ENCODE measurements at places on chromosomes 4 and X.

- no peaks in the 10 kb centered on the region for H3K36me3 ChIP-seq
- no peak for DNase-seq
- H3K4me3 ChIP-seq: no peak overlapping the region
- H3K27ac ChIP-seq: no peak overlapping the region
Observed at GRCh38 chrX:40530509-40530908, 50.3 kb upstream of the ATP6AP2 start.

DNA sequence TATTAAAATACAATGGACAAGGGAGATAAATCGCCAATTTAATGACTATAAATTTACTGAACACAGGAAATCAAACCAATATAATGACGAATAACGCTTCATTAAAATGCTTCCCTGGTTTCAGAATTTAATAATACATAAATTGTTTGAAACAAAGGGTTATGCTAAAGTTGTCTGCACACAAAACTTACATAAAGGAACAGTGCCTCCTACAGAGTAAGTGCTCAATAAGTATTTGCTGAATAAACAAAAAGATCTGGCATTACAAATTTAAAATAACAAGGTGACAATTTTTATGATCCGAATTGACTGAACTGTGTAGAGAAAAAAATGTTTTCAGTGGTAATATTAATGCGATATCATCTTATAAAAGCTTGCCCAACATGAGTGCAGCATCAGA is 69.6 kb downstream of the NOCT start:
- H3K4me3 ChIP-seq: peak overlapping the region; percentile 83
- H3K4me1 ChIP-seq: peaks cover 32% of the 10 kb centered on the region
- peak overlapping the region; percentile 100 for H3K27ac ChIP-seq
- H3K36me3 ChIP-seq: peaks cover 16% of the 10 kb centered on the region
- no peak for DNase-seq

- no peaks in the 10 kb centered on the region for H3K27me3 ChIP-seq
- no peaks in the 10 kb centered on the region for H3K4me1 ChIP-seq
- H3K27ac ChIP-seq: no peak overlapping the region
- peaks cover 6% of the 10 kb centered on the region for H3K36me3 ChIP-seq
Observed at GRCh38 chrX:70479922-70480659, 35.5 kb downstream of the DLG3 start.

GRCh38 chr4:158724637-158725036 is 1.4 kb upstream of the PPID start:
- H3K27me3 ChIP-seq: peaks cover 6% of the 10 kb centered on the region
- peaks cover 52% of the 10 kb centered on the region for H3K4me1 ChIP-seq
- H3K4me3 ChIP-seq: peak overlapping the region; percentile 54
- no peak for DNase-seq

GRCh38 chr4:7844594-7844991 is 95.1 kb downstream of the AFAP1 start:
- DNase-seq: no peak
- no peaks in the 10 kb centered on the region for H3K27me3 ChIP-seq
- peaks cover 30% of the 10 kb centered on the region for H3K36me3 ChIP-seq
- H3K4me3 ChIP-seq: no peak overlapping the region

GRCh38 chrX:6071731-6072130 is 156.9 kb downstream of the NLGN4X start:
- H3K4me3 ChIP-seq: no peak overlapping the region
- H3K27ac ChIP-seq: no peak overlapping the region
- no peak for DNase-seq
- H3K4me1 ChIP-seq: no peaks in the 10 kb centered on the region
- no peaks in the 10 kb centered on the region for H3K27me3 ChIP-seq
- no peaks in the 10 kb centered on the region for H3K36me3 ChIP-seq

DNA sequence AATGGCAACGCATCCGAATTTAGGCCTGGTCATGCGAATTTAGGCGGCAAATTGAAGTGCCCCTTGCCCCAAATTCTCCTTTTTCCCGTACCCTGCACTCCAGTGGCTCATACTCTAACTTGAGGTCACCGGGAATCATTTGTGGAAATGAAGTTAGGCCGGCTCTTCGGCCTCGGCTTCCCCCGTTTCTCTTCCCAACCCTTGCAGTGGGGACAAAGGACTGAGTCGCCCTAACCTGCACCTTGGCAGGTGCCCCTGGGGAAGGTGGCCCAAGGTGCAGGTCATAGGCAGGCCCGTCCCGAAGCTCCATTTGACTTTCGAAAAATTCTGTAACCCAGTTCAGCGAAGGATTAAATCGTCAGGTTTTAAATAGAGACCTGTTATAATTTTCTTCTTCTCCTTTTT is 811 bp downstream of the SRD5A3 start:
- peaks cover 4% of the 10 kb centered on the region for H3K27me3 ChIP-seq
- H3K36me3 ChIP-seq: no peaks in the 10 kb centered on the region
- DNase-seq: no peak
- peak overlapping the region; percentile 73 for H3K27ac ChIP-seq
- peaks cover 23% of the 10 kb centered on the region for H3K4me1 ChIP-seq

DNA sequence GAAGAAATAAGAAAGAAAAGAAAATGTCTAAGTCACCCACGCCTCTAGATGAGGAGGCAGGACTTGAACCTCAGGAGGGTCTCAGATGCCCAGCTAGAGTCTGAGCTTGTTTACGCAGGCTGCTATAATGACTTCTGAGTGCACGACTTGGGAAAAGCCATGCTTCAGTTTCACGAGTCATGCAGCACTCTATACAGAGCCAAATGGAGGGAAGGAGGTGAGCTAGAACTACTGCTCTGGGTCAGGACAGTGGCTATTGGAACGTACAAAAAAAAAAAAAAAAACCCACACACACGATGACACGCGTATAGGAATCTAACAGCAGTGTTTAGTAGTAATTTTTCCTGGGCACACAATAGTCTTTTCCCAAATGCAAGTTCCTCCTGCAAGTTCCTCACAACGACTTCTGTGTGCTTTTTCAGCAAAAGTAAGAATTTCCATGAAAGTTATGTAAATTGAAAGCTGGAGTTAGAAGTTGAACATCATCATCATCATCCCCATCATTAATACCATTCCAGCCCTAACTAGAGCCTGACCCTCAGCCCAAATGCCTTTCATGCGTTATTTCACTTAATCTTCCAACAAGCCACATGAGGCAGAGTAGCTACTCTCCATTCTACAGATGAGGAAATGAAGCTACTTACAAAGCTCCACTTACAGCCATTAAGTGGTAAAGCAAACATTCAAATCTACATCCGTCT is 36.6 kb downstream of the IRF2 start:
- DNase-seq: no peak
- peaks cover 17% of the 10 kb centered on the region for H3K36me3 ChIP-seq
- no peaks in the 10 kb centered on the region for H3K27me3 ChIP-seq
- H3K27ac ChIP-seq: no peak overlapping the region

- H3K27ac ChIP-seq: peak overlapping the region; percentile 95
- peak overlapping the region; percentile 61 for H3K4me3 ChIP-seq
- peaks cover 17% of the 10 kb centered on the region for H3K27me3 ChIP-seq
Observed at GRCh38 chr4:38177035-38177546, 216.9 kb downstream of the PTTG2 start.

GRCh38 chr4:80875642-80876041 is 154.9 kb upstream of the BMP3 start:
- no peak for DNase-seq
- no peak overlapping the region for H3K4me3 ChIP-seq
- H3K4me1 ChIP-seq: peaks cover 3% of the 10 kb centered on the region
- no peak overlapping the region for H3K27ac ChIP-seq
- no peaks in the 10 kb centered on the region for H3K27me3 ChIP-seq

Measured in activated naive CD4-positive, alpha-beta T cell treated with anti-CD3 and anti-CD28 coated beads, Interleukin-2, amount 10 ng/mL, durations not matched to agents 7 days and 5 days (primary cell).